ENCODE measurements at places on chromosomes 7 and 10.
A peak's percentile ranks its signal among the peaks of the same experiment; 100 is the strongest.

DNA sequence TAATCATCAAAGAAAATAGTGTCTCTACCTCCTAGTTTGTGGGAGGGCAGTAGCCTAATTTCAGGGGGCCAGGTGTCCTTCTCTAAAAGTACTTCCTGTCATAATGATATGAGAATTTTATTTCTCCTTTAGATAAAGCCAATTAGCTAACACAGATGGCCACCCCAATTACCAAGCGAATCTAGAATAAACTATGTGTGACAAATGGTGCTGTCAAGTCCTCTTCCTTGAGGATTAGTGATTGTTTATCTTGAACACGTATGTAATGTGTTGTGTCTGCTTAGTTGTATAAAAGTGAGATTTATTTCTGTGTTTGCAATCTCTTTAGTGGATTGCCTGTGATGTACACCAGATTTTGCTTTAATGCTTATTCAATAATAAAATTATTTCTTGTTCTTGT, 1120.0 kb downstream of the SORCS1 start:
- DNase-seq = no peak

GRCh38 chr10:111390813-111391563, 314.2 kb downstream of the ADRA2A start:
- no peak for DNase-seq

GRCh38 chr7:15620491-15621185, 58.8 kb upstream of the AGMO start:
- DNase-seq = no peak

DNA sequence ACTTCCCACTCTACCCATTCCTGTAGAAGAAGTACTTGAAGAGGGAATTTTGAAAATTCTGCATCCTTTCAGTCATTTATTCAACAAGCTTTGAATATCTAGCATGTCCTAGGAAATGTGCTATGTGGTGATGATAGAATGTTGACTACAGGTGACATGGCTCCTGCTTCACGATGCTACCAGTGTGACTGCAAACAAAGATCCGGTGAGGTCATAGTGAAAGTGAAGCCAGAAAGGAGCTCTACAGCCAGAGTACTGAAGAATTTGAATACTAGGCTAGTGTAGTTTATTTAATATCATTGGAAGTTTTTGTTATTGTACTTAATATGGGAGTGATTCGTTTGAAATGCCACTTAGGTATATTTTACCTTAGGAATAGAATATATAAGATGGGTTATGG, 348.1 kb downstream of the TFEC start:
- no peak for DNase-seq

DNA sequence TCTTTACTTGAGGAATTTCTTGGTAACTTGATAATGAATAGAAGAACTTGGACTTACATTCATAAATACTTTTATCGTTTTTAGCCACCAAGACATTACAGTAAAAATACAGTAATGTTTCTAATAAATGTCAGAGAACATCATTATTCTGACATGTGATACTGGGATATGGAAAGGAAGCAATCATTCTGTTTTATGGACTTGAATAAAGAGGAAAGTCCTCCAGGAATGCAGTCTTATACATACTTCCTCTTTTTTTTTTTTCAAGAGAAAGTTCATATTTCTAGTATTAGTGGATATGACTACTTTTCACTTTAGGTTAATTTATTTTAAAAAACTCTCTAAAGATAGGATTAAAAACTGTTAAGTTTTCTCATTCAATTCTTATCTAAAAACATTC, 220.0 kb upstream of the SEMA3C start:
- DNase-seq = no peak

- DNase-seq = no peak
Observed at GRCh38 chr10:119805702-119806230, 66.9 kb downstream of the MCMBP start.

DNA sequence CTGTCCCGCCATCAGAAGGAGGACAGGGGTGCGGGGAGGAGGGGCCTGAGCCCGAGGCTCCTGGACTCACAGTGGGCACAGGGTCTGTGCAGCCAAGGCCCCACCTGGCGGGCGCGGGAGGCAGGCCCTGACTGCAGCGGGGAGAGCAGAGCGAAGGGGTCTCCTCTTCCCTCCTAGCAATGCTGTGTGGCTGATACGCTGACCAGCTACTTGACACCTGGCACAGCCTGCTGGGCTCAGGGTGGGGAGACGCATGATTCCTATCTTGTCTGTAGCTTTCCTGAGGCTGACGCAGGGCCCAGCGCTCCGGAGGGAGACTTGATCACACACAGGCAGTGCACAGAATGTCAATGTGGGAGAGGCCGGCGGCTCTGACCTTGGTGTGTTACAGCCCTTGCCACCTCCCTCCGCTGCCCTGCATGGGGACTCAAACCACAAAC, 174.9 kb downstream of the ELFN1 start:
- no peak for DNase-seq

- DNase-seq = no peak
Observed at GRCh38 chr10:28967031-28967430, 289.7 kb downstream of the BAMBI start.

DNA sequence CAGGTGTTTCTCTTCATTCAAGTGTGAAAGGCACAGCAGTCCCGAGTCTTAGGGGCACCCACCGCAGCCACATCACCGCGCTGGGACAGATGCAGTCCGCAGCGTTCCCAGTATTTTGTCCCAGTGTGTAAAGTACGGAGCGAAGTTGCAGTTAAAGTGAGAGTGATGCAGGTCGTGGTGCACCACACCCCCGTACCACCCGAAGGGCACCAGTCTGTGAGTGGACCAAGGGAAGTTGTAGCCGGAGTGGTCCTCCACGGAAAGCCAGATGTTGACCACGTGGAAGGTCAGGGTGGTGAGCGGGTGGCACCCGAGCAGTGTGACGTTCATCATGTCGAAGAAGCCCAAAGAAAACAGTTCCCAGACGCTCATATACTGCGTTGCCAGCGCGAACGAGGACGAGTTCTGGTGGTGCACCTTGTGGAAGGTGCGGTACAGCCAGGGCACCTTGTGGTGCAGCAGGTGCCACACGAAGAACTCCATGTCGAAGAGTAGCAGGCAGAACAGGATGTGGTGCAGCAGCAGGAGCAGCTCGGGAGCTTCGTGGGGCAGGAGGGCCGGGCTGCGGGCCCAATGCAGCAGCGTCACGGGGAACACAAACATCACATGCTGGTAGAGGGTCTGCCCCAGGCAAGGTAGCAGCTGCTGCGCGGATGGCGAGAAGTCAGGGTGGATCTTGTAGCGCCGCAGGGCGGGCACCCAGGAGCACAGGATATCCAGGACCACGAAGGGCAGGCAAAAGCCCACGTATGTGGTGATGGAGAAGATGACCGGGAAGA, 526 bp downstream of the CH25H start:
- peak; percentile 19 for DNase-seq

DNA sequence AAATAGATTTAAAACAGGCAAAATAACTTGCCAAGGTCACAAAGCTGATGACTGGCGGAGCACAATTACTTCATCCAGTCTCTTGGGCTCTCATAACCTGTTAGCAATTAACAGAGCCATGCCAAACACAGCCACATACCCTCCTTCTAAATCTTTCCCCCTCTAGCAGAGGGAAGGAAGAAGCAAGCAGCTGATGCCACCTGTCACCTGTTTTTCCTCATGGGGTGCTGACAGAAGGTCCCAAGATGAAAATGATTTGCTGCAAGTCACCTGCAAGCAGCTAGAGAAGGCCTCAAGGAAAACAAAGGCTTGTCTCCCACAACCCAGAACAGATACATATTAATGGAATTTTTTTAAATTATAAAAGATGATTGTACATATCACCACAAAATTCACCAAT, 117.8 kb downstream of the GFRA1 start:
- DNase-seq = no peak

- DNase-seq = no peak
Observed at GRCh38 chr7:75969182-75969581, 25.2 kb downstream of the TMEM120A start.

DNA sequence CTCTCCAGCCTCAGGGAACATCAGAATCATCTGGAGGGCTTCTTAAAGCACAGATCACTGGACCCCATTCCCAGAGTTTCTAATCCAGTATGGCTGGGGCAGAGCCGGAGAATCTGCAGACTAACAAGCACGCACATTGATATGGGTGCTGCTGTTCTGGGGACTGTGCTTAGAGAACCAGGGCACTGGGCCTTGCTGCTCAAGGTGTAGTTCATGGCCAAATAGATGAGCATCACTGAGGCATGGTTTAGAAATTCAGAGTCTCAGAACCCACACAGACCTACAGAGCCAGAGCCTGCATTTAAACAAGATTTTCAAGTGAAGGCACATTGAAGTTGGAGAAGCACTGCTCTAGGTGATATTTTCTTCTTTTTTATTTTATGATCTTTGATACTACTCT, 376.8 kb upstream of the PHF14 start:
- DNase-seq = no peak

GRCh38 chr7:131040467-131040932, 287.2 kb upstream of the MKLN1 start:
- DNase-seq = peak; percentile 61

GRCh38 chr7:117827862-117828261, 45.4 kb downstream of the CTTNBP2 start:
- DNase-seq = no peak

- no peak for DNase-seq
Observed at GRCh38 chr10:58275908-58276307, 6.9 kb downstream of the CISD1 start.

DNA sequence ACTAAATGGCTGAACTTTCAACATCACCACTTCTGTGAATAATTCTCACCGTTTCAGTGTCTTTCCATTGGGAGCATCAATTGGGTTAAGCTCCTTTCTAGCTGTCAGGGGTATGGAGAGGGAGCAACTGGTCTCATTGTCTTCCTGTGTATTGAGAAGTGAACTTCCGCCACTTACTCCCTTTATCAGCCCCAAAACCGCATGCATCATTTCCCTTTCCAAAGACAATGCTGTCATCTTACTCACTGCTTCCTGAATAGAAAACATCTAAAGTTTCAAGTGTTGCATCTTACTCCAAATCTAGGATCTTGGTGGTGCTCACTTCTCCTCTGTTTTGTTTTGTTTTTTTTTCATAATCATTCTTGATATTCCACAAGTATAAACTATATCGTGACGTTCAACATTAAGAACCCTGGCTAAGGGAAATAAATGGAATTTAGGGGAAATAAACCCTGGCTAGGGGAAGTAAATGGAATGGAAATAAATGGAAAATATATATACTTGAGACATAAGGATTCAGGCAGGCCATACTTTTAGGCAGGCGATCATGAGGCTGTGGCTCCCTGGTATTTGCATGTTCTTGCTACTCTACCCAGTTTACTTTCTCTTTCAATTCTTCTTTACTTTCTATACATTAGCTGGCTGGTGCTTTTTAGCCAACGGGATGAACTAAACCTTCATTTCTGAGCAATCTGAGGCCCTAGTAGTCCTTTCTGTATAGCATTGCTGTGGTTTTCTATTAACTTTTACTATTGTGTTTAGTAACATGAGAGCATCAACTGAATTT, 371.9 kb downstream of the BMPER start:
- DNase-seq = no peak

DNA sequence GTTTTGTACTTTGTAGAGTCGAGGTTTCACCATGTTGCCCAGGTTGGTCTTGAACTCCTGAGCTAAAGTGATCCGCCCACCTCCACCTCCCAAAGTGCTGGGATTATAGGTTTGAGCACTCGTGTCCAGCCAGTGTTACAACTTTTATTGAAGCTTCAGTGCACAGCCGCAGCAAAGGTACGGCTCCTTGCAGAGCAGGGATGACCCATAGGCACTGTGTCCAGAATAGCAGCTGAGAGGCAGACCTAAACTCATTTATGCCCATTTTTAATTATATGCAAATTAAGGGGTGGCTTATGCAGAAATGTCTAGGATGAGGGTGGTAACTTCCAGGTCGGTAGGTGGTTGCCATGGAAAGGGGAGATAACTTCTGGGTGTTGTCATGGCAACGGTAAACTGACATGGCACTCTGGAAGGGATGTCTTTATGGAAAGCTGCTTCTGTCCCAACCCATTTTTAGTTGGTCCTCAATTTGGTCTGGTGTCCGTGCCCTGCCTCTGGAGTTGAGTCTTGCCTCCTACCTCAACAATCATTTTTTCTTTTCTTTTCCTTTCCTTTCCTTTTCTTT, 22.7 kb downstream of the NYAP1 start:
- no peak for DNase-seq

- no peak for DNase-seq
Observed at GRCh38 chr7:30034501-30034900, 6.3 kb downstream of the PLEKHA8 start.

DNA sequence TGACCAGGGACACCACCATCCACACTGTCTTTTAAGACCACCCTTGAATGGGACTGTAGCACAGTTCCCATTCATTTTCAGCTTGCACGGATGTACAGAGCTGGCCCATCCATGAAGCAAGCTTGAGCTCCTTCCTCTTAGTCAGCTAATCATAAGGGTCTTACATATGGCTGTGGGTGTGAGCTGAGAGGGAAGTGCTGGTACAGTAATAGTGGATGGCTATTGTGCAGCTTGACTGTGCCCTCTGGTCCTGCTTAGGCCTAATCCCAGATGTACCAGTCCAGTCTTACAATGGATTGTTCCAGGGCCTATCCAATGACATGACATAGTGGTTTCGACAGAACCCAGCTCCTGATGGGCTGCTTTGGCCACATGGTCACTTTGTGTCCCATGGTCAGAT, 96.9 kb upstream of the ZNF438 start:
- no peak for DNase-seq

GRCh38 chr10:79221110-79222051, 125.9 kb upstream of the PPIF start:
- DNase-seq = no peak

- no peak for DNase-seq
Observed at GRCh38 chr7:81478664-81479063, 291.2 kb downstream of the HGF start.

DNA sequence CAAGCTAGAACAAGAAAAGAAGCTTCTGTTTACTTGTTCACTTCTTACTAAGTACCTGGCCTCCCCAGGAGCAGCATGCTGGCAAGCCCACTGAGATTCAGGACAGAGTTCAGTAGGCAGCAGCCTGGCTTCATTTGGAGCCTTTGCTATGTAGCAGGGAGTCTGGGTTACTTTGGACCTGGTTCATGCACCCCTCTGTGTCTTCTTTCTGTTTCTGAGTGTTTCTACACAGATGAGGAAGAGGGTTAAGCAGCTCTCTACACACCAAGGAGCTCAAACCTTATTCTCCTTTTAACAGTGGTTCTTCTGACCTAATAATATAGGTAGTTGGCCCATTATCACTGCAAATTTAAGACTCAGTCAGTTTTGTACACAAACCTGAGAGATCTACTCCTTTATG, 152.9 kb downstream of the ARID5B start:
- DNase-seq = no peak

GRCh38 chr7:32153006-32153405, 82.8 kb upstream of the PDE1C start:
- no peak for DNase-seq

All from stimulated activated naive CD8-positive, alpha-beta T cell treated with anti-CD3 and anti-CD28 coated beads, Interleukin-15, Interleukin-2, amounts not matched to agents 100 U/mL and 50 U/mL, for 24 hours (primary cell).